ENCODE measurements at places on chromosomes 4 and X.

DNA sequence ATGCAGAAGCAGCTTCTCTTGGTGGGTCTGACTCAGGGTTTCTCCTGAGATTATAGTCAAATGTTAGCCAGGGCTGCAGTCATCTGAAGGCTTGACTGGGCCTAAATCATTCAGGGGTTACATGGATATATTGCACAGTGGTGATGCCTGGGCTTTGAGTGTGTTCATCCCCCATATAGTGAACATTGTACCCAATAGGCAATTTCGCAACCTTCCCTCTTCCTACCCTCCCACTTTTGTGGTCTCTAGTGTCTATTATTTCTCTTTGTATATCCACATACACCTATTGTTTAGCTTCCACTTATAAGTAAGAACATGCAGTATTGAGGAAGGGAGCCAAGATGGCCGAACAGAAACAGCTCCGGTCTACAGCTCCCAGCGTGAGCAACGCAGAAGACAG is 90.3 kb upstream of the CAMK2D start:
- DNase-seq, result no peak

DNA sequence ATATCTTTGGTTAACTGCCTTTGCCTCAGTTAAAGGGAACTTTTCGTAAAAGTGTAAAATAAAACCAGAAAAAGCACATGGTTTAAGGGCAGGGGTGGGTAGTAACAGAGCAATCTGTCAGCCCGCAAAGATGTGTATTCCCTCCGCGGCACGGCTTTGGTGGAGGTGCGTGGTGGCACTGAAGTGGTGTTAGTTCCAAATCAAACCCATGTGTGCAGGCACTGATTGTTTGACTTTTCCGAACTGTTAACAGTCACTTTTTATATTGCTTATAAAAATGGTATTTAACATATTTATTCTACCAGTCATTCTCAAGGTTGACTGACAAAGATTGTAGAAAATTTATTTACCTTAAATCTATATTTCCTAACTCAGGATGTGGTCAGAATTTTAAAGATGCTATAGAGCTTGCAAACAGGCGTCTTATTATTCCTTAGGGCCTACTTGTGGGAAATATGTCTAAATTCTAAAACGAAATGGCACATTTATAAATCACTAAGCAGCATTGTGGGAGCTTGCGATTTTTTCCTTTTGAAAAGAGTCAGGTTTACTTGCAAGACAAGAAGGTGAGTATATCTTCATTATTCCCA is 272.7 kb upstream of the PCDH18 start:
- DNase-seq, result no peak

DNA sequence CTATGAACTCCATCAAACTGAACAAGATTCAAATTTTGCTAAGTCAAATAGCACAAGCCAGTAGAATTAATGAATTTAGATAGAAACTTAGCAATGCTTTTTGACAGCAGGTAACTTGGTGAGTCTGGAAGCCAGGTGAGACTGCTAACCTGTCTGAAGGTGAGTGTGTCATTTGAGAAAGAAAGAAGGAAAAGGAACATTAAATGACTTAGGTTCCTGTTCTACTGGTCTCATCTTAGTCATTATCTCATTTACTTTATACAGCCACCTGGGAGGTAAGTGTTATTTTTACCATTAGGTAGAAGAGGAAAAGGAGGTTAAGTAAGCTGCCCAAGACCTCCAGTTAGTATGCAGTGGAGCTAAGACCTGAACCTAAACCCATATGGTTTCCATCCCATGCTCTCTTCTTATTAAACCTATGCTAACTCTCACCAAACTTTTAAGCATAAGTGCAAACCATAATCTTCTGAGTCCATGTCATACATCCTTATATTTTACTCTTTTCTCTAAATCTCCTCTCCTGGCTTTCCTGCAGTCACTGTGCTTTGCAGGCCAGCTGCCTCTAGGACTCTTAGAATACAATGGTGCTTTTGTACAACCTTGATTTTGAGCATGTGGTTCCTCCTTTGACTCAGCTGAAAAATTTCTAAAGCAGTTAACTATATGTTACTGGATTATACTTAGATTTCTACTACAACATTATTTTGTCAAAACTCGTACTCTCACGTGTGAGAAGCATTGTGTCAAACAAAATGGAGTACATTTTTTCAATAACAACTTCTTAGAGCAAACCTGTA is 68.5 kb downstream of the ATP10D start:
- no peak for DNase-seq

DNA sequence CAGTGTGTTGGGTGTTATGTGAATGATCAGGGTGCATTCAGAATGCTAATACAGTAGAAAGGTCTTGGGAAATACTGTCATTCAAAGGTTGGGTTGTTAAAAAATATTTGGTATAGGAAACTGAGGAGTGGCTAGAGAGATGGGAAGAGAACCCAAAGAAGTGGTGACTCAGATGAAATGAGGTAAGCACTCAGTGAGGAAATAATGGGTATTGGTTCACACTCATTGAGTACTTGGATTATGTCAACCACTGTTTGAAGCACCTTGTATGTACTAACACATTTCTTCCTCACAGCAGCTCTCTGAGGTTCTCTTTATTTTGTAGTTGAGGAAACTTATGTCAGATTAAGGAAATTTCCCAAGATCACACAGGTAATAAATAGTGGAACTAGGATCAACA is 40.8 kb upstream of the NUDT6 start:
- DNase-seq, result peak; percentile 26

GRCh38 chr4:119729835-119730670 is 101.4 kb upstream of the PDE5A start:
- DNase-seq, result peak; percentile 72

DNA sequence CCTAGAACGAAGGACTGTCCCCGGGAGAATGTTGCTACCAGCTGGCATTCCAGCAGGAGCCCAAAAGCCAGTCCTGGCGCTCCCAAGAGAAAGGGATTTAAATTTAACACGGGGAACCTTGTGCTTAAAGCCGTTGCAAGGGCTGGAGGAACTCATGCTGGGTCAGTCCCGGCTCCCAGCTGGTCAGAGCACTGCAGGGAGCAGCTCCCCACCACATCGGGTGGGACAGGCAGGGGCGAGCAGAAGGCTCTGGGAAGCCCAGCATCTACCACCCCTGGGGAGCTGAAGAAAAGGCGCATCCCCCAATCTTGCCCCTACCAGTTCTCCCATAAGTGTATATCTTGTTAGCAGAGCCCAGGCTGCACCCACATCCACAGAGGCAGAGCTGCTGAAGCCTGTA is 15.7 kb downstream of the CFAP99 start:
- DNase-seq, result no peak

- no peak for DNase-seq
These were observed 36.5 kb downstream of the TBC1D9 start for GRCh38 chr4:140719686-140720085.

- DNase-seq, result peak; percentile 78
These were observed 14.0 kb upstream of the PITX2 start for GRCh38 chr4:110636680-110637407.

All from DMS53 (cell line).